ENCODE measurements at places on chromosomes 12 and 14.

DNA sequence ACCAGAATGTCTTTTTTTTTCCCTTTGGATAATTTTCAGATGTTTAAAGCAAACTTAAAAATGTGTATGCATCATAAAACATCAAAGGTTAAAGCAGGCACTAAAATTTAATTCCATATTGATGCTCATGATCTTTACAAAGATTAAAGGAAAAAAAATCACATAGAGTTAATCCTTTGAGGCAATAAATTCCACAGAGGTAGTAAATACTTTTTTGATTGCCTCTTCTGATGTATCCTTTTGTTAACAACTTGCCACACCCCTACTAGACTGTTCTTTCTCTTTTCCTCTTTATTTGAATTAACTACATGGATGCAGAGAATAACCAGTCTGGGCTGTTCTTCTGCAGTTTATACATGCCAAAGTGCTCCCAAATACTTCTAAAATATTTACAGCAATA lies 45.2 kb upstream of the KCNJ8 start:
- no peak for DNase-seq

DNA sequence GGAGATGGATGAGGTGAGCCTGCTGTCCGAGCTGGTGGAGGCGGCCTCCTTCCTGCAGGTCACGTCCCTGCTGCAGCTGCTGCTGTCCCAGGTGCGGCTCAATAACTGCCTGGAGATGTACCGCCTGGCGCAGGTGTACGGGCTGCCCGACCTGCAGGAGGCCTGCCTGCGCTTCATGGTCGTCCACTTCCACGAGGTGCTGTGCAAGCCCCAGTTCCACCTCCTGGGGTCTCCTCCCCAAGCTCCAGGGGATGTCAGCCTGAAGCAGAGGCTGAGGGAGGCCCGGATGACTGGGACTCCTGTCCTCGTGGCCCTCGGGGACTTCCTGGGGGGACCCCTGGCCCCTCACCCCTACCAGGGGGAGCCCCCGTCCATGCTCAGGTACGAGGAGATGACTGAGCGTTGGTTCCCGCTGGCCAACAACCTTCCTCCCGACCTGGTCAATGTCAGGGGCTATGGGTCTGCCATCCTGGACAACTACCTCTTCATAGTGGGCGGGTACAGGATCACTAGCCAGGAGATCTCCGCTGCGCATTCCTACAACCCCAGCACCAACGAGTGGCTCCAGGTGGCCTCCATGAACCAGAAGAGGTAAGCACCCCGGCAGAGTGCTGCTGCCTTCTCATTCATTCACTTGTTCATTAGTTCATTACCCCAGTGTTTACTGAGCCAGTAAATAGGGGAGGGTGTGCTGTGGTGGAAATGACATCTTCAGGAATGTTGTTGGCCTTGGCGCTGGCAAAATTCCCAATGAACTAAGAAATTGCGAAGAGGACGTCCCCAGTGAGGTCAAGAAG lies 774 bp upstream of the MANSC4 start:
- peak; percentile 45 for DNase-seq

GRCh38 chr12:128817111-128818015 lies 6.4 kb downstream of the SLC15A4 start:
- no peak for DNase-seq

GRCh38 chr12:52434081-52434733 lies at the start of gene KRT75:
Gene KRT75, minus strand, starts transcription at chr12:52434371. Its CDS starts 67 bp downstream, at chr12:52434304.
- no peak for DNase-seq

DNA sequence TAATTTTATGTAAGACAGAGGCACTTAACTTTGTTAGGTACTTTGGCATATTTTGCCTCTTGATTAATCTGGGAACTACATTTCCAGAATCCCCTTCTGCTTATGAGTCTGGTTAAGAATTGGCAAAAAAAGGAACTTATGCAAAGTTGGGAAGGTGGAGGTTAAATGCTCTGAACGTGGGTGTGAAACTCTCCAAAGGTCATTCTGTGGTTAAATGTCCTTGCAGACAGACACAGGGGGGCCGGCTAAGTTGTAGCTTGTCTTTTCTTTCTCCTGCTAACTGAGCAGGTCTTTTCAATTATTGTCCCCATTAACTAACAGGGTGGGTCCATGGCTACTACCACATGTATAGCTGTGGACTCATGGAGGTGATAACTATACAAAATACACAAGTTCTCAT lies 248.6 kb upstream of the NOVA1 start:
- no peak for DNase-seq

- no peak for DNase-seq
These were observed 367 bp upstream of the FRS2 start for GRCh38 chr12:69469854-69470188.
